ENCODE measurements at places on chromosomes 16 and 17. TPM values are rescaled to one million over a fixed set of nuclear protein-coding genes. Genes with fewer than 3 reads are reported as not detected.

Gene SPATA32
- total RNA-seq, result 0.15 TPM

Gene DNAAF8
- total RNA-seq, result 1.4 TPM

Gene KRTAP1-5
- total RNA-seq, result not detected

Gene KCNJ18
- 0.07 TPM for total RNA-seq

Gene KRT32
- not detected for total RNA-seq

Gene CACNA1H
- total RNA-seq, result 15.0 TPM

Gene SRL
- 0.08 TPM for total RNA-seq

Gene AGRP
- not detected for total RNA-seq

Gene PDILT
- not detected for total RNA-seq

Gene CCL13
- total RNA-seq, result not detected

Data from A549 treated with AZD2906 at 1 μM for 4 hours (cell line).